ENCODE measurements at places on chromosomes 7 and 10. TPM values are rescaled to one million over a fixed set of nuclear protein-coding genes. Genes with fewer than 3 reads are reported as not detected.

INMT gene
- total RNA-seq, result not detected

GRCh38 chr10:37839243-37839642 is 18.2 kb downstream of the ZNF248 start:
- DNase-seq, result no peak

DNA sequence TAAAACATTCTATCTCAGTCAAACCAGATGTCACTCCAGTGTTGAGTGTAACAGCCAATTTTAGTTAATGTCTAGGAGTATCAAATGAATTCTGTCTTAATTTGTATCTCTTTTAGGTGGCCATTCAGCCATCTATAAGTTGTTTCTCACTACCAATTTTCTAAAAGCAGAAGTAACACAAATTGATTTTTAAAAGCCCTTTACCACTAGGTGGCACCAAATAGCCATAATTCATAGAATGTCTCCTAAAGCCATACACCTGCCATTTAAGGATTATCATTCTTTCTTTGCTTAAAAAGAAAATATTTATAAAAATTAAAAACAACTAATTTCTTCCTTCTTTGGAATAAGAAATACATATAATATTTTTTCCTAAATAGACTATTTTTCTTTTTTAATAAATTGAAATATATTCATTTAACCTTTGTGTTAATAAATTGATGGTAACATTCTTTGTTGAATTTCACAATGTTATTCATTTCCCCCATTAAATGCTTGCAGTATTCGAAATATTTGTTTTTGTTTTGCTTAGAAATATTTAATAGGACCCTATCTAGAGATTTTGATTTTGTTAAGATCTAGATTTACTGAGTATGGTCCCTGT is 107.8 kb upstream of the PPP1R3A start:
- DNase-seq, result peak; percentile 41

ZNF92 gene
- 7.0 TPM for total RNA-seq

VWDE gene
- 1.1 TPM for total RNA-seq

SUPV3L1 gene
- 28.2 TPM for total RNA-seq

ITGA8 gene
- total RNA-seq, result not detected

GIMAP4 gene
- not detected for total RNA-seq

VGF gene
- 45.2 TPM for total RNA-seq

DNA sequence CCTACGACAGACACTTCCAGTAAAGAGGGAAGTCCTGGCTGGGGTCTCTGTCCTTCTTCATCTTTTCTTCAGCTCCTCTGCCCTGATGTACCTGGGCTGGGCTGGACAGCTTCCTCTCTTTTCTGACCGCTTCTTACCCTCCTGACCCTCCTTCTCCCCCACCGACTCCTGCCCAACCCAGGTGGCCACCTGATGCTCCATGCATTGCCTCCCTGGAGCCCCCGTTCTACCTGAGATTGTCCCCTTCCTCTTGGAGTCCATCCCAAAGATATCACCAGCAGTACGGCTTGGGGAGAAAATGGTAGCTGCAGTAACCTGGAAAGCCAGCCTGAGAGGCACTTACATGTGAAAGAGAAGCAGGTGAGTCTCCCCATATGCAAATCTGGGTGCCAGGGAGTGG is 566.3 kb downstream of the TCERG1L start:
- DNase-seq, result no peak
